ENCODE measurements at places on chromosomes 11 and 22. TPM values are rescaled to one million over a fixed set of nuclear protein-coding genes. Genes with fewer than 3 reads are reported as not detected.

The RAG2 gene
- polyA plus RNA-seq: not detected

DNA sequence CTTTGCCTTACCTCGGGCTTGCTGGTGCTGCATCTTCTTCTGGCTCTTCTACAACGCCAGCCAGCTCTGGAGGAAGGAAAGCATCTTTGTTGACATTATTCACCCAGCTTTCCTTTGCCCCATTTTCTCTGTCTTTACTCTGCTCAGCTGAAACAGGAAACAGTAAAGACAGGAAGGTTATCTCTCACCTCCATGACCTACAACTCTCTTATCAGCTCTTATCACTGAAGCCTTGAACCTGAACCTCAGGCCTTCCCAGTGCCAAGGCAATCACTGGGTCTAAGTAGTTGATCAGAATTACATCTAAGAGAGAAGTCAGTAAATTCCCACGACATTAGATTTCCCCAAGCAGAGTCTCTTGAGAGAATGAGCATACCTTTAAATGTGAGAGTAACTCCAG is 59.6 kb upstream of the CCDC89 start:
- DNase-seq: no peak

The APOC3 gene
- not detected for polyA plus RNA-seq

DNA sequence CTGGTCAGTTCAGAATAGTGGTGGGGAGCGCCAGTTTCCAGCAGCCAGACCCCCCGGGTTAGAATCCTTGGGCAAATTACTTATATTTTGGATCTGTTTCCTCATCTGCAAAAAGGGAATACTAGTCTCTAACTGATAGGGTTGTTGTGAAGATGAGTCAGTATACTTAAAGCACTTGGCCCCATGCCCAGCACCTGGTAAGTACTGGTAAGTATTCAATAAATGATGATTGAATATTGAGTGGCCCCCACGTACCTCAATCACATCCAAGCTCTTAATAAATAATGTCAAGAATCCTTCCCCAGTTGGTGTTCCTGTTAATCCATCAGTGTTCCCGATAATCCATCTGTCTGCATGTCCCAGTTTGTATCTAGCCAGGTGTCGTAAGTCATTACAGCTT is 12.1 kb downstream of the ACP2 start:
- no peak for DNase-seq

DNA sequence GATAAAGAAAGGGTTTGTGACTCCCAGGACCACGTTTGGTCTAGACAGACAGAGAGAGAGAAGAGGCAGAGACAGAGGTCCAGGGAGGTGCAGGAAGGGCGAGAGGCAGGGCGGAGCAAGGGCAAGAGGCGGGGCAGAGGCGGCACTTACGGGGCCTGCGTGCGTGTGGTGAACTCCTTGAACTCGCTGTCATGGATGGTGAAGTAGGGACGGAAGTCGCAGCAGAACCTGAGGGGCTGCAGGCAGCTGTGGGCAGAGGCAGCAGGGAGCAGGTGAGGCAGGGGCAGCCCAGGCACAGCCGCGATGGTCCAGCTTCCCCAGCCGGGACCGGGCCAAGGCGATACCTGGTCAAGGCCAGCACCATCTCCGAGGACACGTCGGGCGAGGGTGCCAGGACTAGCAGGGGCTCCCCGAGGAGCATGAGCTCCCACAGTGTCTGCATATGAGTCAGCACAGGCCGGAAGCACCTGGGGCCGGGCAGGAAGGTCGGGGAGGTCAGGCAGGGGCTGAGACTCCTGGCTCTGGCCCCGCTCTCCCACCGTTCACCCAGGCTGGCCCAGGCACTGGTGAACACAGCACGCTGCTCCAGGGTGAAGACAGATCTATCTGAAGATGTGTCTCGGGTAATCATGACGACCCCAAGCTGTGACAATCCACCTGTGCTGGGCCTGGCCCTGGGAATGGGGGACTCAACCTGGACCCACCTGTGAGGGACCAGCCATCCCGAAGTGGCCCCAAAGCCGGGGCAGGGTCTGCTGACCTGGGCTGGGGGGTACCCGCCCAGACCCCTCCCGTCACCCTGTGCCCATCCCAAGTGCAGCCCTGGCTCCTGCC is 7.2 kb upstream of the PLXNB2 start:
- DNase-seq: peak; percentile 77

- no peak for DNase-seq
Measured at GRCh38 chr11:30876228-30876627, 290.1 kb upstream of the MPPED2 start.
